D341Med (cell line): ENCODE measurements at places on chromosomes 4 and X.
A peak's percentile ranks its signal among the peaks of the same experiment; 100 is the strongest.

DNA sequence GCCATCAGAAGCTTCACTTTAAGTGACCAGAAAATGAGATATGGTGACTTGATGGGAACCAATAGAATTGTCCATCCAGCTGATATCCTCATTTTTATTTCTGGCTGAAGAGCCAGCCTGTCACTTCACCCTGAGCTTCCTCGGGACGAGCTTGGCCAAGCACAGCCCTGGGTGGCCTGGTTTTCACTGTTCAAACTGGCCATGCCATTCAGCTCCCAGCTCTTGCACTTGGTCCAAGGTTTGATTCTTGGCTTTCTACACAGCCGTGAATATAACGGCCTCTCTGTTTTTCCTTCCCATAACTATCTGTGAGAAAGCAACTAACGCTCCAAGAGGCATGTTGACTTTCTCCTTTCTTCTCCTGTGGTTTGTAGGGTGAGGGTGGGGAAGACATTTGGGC lies 71.9 kb downstream of the LIMCH1 start:
- DNase-seq = no peak

DNA sequence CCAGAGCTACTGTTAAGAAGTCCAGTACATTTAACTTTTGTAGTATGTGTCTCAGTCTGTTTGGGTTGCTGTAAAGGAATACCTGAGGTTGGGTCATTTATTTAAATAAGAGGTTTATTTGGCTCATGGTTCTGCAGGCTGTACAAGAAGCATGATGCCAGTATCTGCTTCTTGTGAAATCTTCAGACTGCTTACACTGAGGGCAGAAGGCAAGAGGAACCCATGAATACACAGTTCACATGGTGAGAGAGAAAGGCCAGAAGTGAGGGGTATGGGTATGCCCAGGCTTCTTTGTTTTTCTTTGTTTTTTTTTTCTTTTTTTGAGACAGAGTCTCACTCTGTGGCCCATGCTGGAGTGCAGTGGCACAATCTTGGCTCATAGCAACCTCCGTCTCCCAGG lies 6.0 kb upstream of the CISD2 start:
- no peak for DNase-seq

GRCh38 chrX:111375747-111376146 lies 36.2 kb downstream of the DCX start:
- DNase-seq = no peak

GRCh38 chr4:177490769-177491168 lies 48.5 kb upstream of the AGA start:
- no peak for DNase-seq

GRCh38 chr4:172050911-172051310 lies 237.7 kb downstream of the GALNTL6 start:
- DNase-seq = no peak

DNA sequence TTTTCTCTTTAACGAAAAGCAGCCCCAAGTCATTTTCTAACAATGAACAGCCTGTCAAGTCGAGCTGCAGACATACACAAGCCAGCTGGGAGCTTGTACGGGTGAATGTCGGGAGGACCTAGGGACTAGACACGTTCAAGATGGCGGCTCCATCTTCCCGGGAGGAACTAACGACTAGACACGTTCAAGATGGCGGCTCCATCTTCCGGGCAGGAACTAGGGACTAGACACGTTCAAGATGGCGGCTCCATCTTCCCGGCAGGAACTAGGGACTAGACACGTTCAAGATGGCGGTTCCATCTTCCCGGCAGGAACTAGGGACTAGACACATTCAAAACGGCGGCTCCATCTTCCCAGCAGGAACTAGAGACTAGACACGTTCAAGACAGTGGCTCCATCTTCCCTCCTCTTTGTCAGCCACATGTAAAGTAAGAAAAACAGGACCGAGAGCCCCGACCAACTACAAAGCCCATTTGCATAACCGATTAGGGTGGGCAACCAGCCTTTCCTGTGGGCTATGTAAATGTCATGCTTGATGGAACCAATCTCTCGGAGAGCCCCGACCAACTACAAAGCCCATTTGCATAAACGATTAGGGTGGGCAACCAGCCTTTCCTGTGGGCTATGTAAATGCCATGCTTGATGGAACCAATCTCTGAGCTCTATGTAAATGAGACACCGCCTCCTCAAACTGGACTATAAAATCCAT lies 175.5 kb downstream of the DHRSX start:
- DNase-seq = no peak

GRCh38 chr4:38764277-38764676 lies 18.5 kb downstream of the TLR10 start:
- DNase-seq = no peak

GRCh38 chr4:138915756-138916155 lies 99.8 kb upstream of the NOCT start:
- DNase-seq = no peak

DNA sequence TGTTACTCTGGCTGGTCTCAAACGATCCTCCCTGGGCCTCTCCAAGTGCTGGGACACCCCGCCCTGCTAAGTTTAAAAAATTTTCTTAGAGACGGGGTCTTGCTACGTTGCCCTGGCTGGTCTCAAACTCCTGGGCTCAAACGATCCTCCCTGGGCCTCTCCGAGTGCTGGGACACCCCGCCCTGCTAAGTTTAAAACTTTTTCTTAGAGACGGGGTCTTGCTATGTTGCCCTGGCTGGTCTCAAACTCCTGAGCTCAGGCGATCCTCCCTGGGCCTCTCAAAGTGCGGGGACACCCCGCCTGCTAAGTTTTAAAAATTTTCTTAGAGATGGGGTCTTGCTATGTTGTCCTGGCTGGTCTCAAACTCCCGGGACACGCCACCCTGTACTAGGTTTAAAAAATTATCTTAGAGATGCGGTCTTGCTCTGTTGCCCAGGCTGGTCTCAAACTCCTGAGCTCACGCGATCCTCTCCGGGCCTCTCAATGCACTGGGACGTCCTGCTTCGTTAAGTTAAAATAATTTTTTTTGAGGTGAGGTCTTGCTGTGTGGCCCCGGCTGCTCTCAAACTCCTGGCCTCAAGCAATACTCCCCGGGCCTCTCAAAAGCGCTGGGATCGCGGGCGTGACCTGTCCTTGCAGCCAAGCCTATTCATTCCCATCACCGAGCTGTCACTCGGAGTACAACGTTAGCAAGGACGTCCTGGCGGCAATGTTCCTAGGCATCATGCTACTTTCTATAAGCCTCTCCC lies 1.1 kb downstream of the SLC25A6 start:
- peak; percentile 24 for DNase-seq

DNA sequence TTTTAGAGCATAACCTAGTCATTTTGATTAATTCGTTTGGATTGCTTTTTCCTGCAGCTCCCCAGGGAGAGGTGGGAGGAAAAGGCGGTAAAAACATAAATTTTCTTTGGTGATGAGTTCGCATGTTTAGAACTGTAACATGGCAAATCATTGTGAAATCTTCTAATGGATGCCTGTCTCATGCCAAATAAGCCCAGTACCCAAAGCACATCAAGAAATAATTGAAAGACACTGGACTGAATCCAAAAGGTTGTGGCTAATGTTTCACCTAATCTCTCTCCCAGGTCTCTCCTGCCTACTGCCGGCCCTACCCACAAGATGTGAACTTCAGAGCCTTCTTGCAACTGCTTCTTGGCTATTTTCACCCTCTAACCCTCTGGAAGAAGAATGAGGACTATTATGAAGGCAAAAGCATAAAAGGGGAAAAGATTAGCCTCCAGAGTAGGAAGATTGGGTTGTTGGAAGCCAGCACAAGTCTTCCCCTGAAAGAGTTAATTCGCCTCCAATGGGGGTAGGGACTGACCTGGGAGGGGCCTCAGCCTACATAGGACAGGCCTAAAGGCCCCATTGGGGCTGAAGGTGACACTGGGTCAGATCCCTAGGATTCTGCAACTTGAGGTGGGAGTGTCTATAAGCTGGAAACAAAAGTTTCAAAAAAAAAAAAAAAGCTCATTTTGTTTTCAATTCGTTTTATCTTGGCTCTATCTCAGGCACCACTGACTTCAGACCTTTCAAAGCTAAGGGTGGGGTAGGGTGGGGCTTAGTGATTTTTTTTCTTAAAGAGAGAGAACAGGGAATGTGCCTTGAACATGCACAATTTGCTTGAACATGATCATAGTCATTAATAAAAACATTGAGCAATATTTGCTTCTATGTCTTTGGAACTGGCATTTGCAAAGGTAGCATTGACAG lies 278.6 kb upstream of the KLF3 start:
- no peak for DNase-seq

- DNase-seq = no peak
Observed at GRCh38 chr4:137463377-137464003, 68.8 kb downstream of the PCDH18 start.

DNA sequence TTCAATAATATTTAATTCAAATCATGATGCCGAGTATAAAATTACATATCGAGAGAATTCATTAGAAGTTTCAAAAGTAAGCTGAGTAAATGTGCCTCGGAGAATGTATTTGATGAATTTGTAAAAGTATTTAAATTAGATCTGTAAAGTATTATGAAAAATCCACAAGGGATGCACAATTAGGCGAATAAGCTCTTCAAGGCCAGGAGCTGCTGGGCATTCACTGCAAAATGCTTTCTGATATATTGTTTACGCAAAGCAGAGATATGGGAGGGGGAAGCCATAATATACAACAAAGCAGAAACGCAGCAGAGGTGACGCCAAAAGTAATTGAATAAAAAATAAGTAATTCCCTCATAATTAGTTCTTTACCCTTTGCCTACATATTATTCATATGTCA lies 1121.5 kb upstream of the TENM3 start:
- no peak for DNase-seq

DNA sequence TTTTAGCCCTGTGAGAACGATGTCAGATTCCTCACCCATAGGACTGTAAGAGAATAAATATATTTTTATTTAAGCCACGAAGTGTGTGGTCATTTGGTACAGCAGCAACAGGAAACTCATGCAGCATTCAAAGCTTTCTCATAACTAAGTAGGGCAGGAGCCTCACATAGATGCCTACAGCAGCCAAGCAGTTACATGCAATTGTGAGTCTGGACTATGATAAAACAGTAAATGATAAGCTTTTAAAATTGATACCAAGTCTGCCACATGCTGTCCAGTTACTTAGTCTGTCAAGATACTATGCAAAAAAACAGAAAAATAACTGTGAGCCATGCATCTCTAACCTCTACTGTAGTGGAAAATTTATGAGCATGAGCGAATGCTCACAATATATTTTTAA lies 359.6 kb downstream of the HS3ST1 start:
- DNase-seq = no peak

- DNase-seq = no peak
Observed at GRCh38 chrX:148380107-148380506, 120.3 kb upstream of the AFF2 start.

DNA sequence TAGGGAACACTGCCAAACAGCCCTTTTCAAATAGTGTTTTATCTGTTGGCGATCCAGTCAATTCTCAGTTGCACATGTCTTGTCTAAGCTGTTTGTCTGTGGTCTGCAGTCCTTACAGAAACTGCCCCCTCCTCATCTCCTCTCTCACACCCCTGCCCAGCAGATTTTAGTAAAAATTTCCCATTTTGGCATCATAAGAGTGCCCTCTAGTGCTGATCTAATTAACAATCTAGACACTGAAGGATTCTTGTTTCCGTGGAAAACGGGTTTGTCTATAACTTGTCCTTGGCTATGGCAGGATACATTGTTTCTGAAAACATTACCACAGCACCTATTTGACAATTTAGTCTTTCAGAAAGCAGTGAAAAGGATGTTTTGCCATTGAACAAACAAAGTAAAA lies 227.2 kb upstream of the MBNL3 start:
- DNase-seq = no peak

DNA sequence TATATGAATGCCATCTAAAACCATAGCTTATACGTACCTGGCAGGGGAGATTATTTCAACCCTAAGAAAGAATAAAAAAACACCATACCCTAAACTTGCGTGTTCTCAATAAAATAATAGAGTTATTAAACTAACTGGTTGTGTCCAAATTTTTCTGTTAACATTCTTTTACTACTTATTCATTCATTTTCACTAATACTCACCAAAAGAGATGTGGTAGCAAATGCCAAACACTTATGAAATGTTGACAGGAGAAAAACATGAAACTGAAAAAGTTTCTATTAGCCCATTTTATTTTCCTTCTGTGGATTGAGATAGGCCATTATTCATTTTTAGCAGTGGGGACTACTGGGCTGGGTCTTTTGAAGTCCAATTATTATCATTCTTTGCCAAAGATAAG lies 102.0 kb downstream of the TSPAN5 start:
- no peak for DNase-seq

- no peak for DNase-seq
Observed at GRCh38 chr4:3221996-3222395, 27.0 kb upstream of the MSANTD1 start.
